ENCODE measurements at places on chromosomes 13 and 19.

DNA sequence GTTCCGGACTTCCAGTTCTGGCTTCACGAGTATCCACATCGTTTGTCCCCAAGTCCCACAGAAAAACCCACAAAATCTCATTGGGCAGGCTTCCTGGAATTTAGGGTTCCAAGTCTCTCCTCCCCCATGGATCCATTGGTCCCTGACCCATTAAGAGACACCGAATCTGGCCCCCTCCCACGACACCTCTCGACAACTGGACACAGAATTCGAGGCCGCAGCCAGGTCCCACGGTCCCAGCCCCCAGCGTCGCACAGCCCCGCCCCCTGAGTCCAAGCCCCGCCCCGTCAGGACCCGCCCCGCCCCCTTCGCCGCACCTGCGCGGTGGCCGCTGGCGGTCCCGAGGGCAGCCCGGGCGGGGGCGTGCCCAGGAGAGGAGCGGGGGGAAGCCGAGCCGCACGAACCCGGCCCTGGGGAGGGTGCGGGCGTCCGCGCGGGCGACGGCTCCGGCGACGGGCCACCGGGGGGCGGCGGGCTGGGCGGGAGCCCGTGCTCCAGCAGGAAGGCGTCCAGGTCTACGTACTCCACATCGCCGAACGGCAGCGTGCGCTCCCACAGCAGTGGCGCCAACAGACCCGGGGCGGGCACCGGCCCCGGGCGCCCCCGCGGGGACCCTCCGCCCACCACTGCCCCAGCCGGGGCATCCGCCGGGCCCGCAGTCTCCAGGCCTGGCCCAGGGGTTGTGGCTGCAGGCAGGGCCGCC is 1.8 kb downstream of the DBP start:
- peak; percentile 62 for DNase-seq

DNA sequence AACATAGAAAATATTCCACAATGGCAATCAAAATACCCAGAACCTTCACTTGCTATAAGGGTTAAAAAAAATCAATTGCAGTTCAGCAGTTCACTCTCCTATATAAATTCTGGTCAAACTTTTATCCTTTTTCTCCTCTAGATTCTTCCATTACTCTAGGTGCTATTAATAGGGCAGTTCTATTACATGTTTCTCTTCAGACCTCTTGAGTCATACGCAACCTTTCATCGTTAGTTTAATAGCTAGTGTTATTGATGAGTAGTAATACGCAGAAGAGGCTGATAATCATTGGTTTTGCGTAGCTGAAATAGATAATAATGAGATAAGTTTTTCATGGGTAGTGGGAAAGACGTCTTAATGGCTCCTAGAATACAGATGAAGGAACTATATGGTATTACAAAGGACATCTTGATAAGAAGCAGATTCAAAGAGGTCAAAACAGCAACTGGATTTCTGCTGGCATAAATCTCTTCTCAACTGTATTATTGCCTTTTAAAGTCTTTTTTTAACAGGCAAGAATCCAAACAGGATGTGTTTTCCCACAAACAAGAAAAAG is 118.3 kb upstream of the STARD13 start:
- DNase-seq: no peak

DNA sequence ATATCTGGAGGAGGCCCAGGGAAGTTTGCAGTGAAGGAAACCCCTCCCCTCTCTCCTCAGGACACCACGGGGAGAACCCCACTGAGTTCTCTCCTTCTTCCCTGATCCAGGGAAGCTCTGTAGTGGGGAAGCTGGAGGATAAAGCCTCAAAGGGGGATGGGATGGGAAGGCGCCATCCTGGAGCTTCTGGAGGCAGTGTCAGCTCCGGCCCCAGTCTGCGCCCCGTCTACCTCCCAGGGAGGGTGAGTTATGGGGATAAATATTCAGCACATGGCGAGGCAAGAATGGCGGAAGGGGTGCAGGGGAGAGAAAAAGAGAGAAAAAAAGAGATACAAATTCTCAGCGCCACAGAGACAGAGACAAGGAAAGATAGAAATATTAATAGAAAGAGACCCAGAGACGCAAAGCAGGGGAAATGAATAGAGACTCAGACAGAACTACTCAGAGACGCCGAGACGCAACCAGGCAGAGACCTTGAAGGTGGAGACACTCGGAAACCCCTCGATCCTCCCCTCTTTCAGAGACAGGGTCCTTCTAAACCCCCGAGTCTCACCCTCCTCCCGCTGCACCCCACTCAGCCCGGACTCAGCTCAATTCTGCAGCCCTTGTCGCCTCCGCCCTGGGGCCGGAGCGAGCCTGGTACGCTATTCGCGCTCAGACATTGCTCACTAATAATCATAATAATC is 23.6 kb downstream of the OLFM2 start:
- no peak for DNase-seq

DNA sequence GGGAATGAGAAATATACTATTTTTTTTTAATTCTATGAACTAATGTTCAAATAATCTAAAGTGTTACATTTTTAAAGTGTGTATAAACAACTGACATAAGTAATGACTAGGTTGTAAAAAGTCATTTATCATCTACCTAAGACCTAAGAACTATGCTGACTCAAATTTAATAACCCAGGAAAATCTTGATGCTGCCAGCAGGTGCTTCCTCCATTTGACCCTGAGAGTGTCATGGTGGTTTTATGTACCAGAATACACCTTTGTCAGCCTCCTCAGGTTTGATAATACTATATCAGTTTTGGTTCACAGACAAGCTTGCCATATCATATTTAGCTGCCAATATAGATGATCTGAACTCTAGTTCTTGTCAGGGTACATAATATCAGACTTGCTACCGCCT is 1151.2 kb downstream of the PCDH17 start:
- no peak for DNase-seq

- DNase-seq: no peak
Observed at GRCh38 chr13:43433691-43434141, 353.1 kb downstream of the ENOX1 start.

- no peak for DNase-seq
Observed at GRCh38 chr19:43305642-43306041, 36.3 kb upstream of the PSG9 start.

DNA sequence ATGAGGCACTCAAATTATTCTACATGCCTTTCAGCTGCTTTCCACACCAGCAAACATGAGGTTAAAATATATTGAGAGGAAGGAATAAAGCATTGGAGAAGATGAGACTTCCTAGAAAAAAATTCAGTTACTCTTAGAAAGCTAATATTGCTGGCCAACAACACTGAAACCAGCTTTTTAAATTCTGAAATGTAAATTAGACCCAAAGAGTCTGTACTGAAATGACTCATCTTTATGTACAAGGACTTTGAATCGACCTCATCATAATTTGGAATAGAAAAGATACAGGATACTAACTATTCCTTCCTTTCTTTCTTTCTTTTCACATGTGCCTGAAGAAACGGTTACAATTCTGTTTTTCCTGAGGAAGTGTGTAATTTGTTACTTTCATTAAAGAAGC is 6.5 kb upstream of the HSPH1 start:
- DNase-seq: no peak

- peak; percentile 64 for DNase-seq
Observed at GRCh38 chr19:49637821-49638738, 1.9 kb downstream of the RRAS start.

GRCh38 chr19:58326501-58326913 is 287 bp upstream of the ZSCAN22 start:
- no peak for DNase-seq

DNA sequence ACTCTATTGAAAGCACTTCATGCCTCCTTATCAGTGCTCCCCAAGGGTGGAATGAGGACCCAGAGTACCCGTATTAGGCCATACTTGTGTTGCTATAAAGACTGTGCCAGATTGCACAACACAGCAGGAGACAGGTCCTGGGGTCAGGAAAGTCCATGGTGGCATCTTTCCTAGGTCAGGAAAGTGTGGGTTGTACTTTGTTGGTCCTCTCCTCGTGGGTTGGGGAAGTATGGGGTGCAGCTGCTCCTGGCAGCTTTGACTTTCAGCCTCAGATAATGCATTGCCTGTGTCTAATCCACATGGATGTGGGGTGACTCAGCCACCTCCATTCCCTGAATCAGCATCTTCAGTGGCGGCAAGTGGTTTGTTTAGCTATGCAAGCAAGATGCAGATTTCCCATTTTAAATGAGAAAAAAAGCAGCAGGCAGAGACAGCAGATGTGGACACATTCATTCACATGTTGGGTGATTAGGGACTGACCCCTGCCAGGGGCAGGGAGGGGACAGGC is 8.4 kb upstream of the CYP2B6 start:
- peak; percentile 9 for DNase-seq

DNA sequence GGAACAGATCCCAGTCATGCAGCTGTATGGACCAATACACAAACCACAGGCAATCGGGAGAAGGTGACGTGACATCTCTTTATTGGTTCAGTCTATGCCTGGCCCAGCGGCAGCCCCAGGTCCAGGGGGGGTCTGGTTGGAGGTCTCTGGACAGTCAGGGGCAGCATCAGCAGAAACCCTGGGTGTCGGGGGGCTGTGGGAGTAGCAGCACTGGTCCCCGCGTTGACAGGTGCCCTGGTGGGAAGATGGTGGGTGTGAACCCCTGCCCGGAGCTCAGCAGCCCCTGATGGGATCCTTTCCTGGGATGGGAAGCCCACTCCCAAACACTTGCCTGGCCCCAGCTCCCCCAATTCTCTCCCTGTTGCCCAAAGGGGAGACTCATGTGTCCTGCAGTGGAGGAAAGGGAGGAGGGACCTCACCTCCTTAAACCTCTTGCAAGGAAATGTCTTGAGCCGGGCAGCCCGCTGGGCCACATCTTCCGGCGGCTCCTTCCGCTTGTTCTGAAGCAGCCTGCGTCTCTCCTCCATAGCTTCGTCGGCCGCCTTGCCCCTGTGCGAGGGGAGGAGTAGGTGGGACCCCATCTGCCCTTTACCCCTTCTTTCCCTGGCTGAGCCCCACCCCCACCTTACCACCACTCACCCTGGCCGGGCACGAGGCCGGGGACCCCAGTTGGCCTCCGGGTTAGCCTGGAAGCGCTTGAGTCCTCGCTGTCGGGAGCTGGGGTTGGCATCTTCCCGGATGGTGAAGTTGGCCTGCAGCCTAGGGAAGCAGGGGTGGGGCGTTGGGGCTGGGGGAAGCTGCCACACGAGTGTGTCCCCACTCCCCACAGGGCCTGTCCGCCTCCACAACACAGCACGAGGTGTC is 2.4 kb upstream of the LYL1 start:
- DNase-seq: no peak

- DNase-seq: no peak
Observed at GRCh38 chr19:5933391-5934068, 19.5 kb downstream of the CAPS start.

DNA sequence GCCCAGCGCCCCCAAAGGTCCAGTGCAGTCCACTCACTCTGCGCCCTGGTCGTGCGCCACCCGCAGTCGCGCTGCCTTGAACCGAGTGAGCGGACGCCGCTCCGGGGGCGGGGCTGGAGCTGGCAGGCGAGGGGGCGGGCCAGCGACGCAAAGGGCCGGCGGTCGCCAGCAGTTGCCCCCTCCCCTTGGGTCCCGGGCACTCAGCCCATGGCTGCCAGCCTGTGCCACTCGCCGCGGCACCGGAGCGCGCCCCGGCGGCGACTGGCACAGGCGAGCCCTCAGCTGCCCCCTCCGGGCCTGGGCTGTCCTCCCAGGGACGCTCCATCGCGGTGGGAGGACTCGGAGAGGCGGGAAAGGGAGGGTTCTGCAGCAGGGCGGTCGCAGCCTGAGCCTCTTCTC is at the start of gene S1PR5:
S1PR5 (minus strand) TSS at position 87 of the 399 bp plus-strand sequence. CDS start 2,436 bp downstream, outside the sequence.
- no peak for DNase-seq

DNA sequence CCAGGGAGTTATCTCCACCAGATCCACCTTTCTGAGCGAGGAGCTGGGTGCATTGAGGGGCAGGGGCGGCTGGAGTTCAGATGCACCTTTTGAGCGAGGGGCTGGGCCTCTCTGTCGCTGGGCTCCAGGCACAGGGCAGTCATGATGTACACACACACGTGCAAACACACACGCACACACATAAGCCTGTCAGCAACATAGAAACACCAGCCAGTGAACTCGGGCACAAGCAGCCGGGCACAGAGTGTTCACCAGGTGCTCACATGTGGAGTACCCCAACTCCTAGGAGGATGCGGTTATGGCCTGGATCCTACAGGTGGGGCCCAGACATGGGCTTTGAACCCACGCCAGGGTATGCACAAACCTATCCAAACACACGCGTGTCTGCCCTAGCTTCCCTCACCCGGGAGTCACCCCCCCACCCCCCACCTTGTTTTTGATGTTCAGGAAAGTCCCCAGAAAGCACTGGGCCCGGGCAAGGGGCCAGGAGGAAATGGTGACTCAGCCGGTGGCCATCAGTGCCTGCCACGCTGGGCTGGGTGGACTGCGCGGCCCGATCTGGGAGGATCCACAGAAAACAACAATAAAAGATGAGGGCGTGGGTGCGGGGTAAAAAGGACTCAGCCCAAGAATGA is 13.3 kb downstream of the ARRDC2 start:
- no peak for DNase-seq

DNA sequence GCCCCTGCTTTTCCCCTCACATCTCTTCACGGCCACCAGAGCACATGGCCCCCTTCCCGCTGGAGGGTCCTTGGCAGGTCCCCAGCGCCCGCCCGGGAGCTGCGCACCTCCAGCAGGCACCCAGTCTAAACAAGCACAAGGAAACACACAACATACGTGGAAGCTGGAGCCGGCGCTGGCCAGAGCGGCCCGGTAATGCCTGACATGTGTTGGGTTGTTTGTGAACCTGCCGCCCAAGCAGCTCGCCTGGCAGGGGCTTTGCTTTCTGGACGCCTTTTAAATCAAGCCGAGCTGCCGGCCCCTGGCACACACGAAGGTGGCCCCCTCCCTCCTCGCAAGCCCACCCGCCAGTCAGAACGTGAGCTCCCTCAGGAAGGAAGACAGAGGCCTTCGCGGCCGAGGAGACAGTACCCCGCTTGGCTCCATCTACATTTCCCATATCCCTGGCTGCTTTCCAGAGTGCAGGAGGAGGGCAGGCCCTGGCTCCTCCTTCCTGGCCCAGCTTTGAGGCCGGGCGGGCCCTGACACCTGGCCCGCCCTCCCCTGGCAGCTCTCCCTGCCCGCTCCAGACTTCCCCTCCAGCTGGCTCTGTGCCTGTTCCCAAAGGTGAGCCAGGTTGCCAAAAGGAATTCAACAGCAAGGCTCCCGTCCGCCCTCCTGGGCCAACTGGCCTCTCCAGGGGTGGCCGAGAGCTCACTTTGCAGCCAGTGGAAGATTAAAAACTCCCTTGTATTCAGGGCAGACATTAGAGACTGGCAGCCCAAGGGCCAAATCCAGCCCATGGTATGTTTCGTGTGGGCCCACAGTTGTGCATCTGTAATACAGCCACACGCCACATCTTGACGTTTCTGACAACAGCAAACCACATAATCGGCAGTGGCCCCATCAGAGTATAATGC is 28.7 kb downstream of the COMP start:
- DNase-seq: no peak

GRCh38 chr19:954272-954671 is 28.4 kb downstream of the ARID3A start:
- DNase-seq: no peak

- DNase-seq: no peak
Observed at GRCh38 chr13:30895773-30896172, 10.3 kb upstream of the MEDAG start.

- no peak for DNase-seq
Observed at GRCh38 chr19:55373306-55373992, 3.2 kb upstream of the TMEM190 start.
